Psoas muscle (tissue), 8 donors: ENCODE measurements at places on chromosomes 1 and 21. TPM values are rescaled to one million over a fixed set of nuclear protein-coding genes. Genes with fewer than 3 reads are reported as not detected.

CFAP107 gene
- not detected for total RNA-seq

DNA sequence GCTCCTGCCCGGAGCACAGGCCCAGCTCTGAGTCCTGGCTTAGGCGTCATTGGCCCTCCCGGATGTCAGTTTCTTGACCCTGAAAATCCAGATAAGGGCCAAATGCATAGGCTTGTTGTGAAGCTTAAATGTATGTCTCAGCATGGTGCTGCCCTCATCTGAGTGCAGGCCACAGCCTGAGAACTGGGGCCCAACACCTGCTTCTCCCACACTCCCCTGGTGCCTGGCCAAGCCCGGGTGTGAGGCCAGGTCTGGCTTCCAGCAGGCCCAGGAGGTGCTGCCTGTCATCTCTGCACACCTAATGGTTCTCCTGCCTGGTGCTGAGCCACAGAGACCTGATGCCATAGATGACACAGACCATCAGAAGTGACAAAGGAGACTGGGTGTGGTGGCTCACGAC, 14.0 kb downstream of the MX2 start:
- no peaks in the 10 kb centered on the region for H3K36me3 ChIP-seq
- H3K27me3 ChIP-seq, result peaks cover 2% of the 10 kb centered on the region
- no peak overlapping the region for H3K4me3 ChIP-seq

DNA sequence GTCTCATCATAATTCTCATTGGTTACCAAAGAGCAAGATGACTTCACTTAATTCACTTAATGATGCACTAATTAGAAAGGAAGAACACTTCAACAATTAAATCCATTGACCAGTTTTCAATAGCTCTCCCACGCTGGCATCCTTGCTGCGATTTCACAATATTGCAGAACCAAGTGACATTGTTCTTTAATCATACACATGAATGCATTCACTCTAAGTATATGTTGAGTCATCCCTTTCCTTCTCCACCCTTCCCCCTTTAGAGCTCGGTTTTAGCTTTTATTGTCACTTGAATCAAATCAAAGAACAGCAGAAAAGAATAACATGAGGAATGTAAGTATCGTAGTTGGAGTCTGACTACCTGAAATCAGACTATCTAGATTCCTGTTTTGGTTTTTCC, 233.6 kb upstream of the FMN2 start:
- no peaks in the 10 kb centered on the region for H3K4me1 ChIP-seq
- H3K4me3 ChIP-seq, result no peak overlapping the region

DNA sequence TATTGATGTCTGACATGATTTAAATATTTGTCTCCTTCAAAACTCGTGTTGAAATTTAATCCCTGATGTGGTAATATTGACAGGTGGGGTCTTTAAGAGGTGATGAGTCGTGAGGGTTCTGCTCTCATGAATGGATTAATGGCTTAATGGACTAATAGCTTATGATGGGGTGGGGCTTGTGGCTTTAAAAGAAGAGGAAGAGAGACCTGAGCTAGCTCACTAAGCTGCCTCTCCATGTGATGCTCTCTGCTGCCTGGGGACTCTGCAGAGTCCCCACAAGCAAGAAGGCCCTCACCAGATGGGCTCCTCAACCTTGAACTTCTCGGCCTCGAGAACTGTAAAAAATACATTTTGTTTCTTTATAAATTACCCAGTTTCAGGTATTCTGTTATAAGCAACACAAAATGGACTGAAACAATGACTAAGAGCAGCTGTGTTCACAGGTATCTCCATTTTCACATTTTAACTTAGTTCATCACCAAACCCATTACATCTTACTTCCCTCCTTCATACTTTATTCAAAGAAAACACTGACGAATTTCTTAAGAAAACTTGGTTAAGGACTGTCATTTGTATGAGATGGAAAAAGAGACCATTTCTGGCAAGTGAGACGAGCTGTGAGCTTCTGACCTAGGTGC, 12.1 kb upstream of the AIM2 start:
- no peak for DNase-seq
- H3K27me3 ChIP-seq, result no peaks in the 10 kb centered on the region
- H3K27ac ChIP-seq, result no peak overlapping the region
- no peaks in the 10 kb centered on the region for H3K4me1 ChIP-seq
- no peak overlapping the region for H3K4me3 ChIP-seq

LCE1F gene
- not detected for total RNA-seq

DNA sequence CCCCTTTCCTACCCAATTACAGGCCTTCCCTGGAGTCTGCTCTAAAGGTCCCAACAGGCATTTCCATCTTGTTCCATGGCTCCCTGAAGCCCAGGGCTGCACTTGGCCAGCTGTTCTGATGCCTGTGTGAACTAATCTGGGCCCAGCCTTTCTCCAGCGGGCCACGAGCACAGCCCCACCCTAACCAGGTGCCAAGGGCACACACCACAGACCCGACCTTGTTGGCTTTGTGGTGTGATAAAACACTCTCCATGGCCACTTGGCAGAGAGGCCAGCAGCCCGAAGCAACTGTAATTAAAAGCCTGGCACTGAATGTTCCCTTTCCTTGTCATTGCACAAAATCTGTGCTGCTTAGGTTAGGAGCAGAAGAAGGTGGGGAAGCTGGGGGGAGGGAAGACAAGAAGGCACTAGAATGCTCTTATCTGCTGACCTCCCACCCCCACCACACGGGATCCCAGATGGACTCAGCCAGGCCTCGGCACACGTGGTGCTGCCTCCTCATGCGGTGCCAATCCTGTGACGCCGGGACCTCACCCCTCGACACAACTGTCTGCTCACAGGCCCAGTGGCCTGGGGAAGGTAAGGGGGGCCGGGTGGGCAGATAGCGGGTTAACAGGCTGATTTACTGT, 9.9 kb downstream of the HCRTR1 start:
- no peaks in the 10 kb centered on the region for H3K27me3 ChIP-seq
- peak; percentile 91 for DNase-seq
- H3K27ac ChIP-seq, result peak overlapping the region; percentile 92
- H3K4me3 ChIP-seq, result peak overlapping the region; percentile 36
- peaks cover 45% of the 10 kb centered on the region for H3K36me3 ChIP-seq

AADACL3 gene
- not detected for total RNA-seq
